Neural progenitor cell (in vitro differentiated cells): ENCODE measurements at places on chromosomes 5 and 9.

- no peak for DNase-seq
Observed at GRCh38 chr9:33942471-33943083, 106.1 kb downstream of the UBAP2 start.

- no peak for DNase-seq
Observed at GRCh38 chr5:170773024-170773985, 10.2 kb upstream of the GABRP start.

DNA sequence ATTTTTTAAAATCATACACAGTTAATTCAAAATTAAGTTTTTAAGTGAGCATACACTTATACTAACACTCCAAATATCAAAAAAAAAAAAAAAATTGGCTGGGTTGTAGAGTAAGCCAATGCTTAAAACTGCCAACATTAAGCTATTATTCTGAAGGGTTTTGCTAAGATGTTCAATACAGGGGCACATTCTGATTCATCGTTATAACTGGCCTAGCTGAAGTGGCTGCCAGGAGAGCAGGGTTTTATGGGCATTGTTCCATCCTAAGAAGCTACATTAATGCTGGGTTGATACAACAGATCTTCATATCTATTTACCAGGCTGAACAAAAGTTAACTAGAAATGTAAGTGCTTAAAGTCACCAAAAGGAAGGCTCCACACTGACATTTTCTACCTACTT is 13.4 kb downstream of the ELAVL2 start:
- DNase-seq, result no peak

DNA sequence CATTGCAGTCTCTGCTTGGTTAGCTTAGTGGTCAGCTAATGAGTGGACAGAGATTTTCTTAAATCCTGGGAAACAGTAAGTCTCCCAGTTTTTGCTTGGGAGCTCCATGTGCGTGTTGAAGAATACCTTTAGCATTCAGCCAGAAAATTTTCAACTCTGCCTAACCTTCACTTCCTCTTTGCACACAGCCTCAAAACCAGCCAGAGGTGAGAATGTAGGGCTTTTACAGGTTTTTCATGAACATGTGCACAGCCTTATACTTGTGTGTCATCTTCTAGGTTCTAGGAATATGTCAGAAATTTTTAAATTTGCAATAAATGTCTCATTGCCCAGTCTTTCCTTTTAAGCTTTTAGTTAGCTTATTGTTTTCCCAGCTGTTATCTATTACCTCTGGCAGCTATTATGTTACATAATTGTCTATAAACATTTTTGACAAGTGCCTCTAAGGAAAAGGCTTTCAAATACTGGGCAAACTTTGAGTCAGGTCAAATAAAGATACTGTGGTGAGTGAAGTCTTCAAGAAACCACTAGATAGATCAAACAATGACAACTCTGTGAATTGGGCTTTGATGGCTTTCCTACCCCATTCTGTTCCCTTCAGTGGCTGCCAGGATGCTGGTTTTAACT is 12.7 kb downstream of the ADGRV1 start:
- no peak for DNase-seq

GRCh38 chr5:12016159-12016746 is 112.0 kb upstream of the CTNND2 start:
- DNase-seq, result peak; percentile 36

DNA sequence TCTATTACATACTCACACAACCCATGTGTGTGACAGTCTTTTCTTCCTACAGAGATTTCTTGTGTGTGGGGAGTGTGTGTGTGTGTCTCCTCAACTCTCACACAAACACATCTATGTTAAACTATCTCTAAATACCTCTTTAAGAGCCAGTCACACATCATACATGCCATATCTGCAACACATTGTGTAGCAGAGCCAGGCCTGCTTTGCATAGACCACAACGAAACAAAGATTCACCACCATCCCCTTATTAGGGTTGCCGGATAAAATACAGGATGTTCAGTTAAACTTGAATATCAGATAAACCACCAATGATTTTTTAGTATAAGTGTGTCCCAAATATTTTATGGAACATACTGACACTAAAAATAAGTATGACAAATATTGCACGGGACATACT is 2.3 kb downstream of the FAM170A start:
- no peak for DNase-seq

DNA sequence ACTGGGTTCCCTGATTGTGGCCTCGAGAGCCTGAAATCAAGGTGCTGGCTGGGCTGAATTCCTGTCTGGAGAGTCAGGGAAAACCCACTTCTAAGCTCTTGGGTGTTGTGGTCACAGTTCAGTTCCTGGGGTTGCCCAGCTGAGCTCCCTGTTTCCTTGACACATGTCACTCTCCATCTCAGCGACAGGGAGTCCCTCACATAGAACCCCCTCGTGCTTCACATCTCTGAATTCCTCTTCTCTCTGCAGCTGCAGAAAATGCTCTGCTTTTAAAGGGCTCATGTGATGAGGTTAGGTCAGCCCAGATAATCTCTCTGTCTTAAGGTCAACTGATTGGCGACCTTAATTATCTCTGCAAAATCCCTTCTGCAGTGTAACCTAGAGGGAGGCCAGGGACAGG is 53.5 kb upstream of the NFIL3 start:
- DNase-seq, result peak; percentile 77

DNA sequence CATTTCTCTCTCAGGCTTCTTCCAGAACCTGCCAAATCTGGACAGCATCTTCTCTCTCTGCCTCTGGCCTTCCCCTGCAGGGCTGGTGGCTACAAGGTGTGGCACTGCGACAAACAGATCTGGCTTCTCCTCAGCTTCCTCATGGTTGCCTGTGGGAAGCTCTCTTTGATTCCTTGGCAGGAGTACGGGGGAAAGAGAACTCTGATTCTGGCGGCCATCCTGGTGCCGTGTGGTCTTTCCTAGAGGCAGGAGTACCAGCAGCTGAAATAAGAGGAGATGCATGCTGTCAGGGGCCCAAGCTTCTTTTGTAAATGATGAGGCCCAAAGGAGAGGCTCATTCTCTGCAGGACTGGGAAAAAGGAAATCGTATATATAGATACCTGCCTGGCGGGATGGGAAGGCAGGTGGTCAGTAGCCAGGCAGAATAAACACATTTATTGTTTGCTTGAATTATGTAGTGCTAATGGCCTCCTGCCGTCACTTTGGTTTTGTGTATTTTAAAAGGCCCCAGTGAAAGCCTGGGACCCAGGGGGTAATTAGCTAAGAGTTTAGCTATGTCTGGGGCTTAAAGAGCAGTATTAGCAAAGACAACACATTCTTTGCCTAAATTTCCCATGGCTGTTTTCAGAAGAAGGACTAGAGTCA is at the start of gene CER1:
TSS of gene CER1 (minus strand) at position 343 of the 645 bp plus-strand sequence. CDS start at position 282, 61 bp downstream.
- DNase-seq, result peak; percentile 88

DNA sequence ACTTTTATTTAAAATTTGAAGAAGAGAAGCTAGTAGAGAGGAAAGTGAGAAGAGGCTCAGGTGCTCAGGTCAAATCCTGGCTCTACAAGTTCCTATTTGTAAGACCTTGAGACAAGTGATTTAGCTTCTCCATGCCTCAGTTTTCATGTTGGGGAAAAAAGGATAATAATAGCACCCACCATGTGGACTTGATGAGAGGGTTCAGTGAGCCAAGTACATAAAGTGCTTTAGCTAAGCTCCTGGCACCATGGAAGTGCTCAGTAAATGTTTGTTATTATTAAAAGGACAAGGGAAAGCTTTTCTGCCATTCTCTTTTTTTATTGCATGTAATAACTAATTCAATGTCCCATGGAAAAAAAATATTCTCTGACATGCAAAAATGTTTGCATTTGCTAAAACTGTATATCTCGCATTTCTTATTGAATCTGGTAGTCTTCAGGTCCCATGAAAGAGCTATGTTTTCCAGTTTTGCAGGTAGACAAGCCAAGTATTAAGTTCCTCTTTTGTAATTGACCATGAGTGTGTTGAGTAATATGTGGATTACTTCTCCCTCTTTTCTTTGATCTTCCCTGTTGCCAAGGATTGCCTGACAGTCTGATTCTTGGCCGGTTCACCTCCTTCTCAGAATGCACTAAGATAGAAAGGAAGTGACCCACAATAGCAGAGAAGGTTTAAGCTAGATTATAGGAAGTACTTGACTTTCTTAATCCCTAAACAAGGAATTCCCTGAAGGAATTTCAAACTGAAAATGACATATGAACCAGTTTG is 45.6 kb upstream of the TRIM32 start:
- no peak for DNase-seq

DNA sequence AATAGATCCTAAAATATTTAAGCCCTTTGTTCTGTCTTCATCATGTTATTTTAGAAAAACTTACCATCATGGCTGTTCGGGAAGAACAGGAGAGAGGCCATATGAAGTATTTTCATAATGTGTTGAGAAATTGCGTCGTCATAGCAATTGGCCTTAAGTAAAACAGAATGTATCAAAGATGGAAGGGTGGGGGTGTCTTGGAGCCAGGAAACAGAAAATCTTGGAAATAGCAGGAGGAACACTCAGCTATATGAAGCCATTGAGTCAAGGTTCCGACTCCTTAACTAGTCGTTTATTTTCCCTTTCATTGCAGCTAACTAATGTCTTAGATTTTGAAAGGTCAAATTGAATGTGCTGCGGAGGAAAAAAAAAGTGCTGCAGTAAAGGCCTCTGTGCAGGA is 1.3 kb downstream of the SPTAN1 start:
- DNase-seq, result no peak

DNA sequence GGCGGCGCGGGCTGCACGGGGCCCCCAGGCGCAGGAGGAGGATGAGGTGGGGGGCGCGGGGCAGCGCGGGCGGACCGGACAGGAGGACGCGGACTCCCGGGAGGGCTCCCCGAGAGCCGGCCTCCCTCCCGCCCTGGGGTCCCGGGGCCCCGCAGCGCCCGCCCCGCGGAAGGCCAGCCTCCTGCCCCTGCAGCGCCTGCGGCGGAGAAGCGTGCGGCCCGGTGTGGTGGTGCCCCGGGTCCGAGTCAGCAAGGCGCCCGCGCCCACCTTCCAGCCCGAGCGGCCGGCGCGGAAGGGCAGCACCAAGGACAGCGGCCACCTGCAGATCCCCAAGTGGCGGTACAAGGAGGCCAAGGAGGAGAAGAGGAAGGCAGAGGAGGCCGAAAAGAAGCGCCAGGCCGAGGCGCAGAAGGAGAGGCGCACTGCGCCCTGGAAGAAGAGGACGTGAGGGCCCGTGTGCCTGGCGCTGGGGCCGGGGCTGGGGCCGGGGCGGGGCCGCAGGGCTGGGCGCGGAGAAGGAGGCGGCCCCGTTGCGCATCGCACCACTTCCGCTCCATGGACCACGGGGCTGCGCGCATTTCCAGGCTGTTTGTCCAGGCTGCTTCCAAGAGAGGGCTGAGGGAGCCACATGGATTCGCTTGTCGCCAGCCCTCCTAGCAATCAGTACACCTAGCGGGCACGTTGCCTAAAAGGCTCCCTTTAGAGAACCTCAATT is 86.0 kb downstream of the ANKRD33B start:
- DNase-seq, result no peak

- no peak for DNase-seq
Observed at GRCh38 chr9:122207096-122207495, 21.7 kb downstream of the LHX6 start.

GRCh38 chr9:137685035-137685740 is 66.4 kb downstream of the EHMT1 start:
- no peak for DNase-seq

- no peak for DNase-seq
Observed at GRCh38 chr5:100760688-100761087, 142.4 kb downstream of the ST8SIA4 start.

DNA sequence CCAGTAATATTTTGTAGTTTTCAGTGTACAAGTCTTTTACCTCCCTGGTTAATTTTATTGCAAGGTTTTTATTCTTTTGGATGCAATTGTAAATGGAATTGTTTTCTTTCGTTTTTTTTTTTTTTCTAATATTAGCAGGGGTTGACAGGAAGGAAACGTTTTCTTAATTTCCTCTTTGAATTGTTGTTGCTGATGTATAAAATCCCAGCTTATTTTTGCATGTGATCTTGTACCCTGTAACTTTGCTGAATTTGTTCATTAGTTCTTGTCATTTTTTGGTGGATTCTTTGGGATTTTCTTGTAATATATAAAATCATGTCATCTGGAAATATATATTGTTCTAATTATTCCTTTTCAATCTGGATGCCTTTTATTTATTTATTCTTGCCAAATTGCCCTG is 65.0 kb upstream of the ANKH start:
- DNase-seq, result no peak

GRCh38 chr9:135437259-135437658 is 42.3 kb upstream of the PPP1R26 start:
- DNase-seq, result no peak

DNA sequence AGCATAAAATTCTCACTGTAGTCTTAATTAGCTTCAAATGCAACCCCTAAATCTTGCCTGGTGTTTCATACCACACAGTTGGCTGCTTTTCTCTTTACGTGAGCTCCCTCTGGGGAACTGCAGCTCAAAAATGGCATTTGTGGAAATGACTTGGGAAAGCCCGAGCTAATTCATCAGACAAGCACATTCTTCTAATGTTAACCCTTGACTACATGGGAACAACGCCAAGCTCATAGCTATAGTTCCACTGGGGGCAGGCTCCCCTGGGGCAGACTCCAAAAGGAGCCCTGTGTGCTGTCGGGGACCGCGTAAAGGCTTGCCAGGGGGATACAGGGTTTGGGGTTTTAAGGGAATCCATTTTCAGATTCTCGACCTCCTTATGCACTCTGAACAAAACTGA is 301.4 kb upstream of the DAP start:
- DNase-seq, result peak; percentile 15

DNA sequence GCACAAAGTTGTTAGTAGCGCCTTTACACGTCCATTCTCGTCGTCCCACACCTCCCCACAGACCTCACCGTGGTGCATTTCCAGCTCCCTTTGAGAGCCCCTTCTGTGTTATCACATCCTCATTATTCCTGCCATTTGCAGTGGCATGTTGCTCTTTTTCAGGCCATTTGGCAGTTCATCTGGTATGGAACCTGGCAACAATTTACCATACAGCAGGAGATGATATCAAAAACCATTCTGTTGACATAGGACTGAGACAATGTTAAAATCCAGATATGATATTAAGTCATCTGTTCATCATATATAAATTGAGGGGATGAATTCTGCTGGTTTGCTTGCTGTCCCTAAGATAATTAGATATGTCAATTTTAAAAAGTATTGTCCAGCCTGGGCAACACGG is 83.0 kb downstream of the TMEM174 start:
- no peak for DNase-seq

GRCh38 chr9:135883410-135884089 is 23.8 kb downstream of the CAMSAP1 start:
- DNase-seq, result no peak

DNA sequence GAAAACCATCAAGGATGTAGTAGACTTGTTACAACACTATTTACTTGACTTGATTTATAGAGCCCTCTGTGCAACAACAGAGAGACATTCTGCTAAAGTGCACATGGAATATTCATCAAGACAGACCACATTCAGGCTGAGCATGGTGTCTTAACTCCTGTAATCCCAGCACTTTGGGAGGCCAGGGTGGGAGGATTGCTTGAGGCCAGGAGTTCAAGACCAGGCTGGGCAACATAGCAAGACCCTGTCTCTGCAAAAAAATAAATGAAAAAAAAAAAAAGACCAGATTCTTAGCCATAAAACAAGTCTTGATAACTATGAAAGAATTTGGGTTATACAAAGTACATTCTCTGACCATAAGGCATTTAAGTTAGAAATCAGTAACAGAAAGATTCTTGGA is 25.3 kb downstream of the DENND4C start:
- no peak for DNase-seq
